NCI-H526 (cell line): ENCODE measurements at places on chromosomes 13 and 19.

DNA sequence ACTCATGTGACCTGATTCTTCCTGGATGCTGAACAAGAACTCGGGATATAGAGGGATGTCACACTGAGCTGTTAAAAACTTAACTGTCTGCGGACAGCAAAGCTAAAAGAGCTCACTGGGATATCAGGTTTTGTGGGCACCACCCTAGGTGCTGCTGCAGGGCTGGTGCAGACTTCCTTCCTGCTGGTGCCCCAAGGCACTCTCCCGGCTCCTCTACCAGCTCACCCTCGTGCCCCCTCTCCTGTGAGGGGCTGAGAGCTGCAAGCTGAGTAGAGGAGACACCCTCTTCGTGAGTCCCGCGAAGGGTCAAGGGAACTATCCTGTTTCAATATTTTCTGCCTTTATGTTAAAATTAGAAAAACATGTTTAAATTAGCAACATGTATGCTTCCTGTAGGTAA, 1475.7 kb downstream of the EFNB2 start:
- DNase-seq = no peak

DNA sequence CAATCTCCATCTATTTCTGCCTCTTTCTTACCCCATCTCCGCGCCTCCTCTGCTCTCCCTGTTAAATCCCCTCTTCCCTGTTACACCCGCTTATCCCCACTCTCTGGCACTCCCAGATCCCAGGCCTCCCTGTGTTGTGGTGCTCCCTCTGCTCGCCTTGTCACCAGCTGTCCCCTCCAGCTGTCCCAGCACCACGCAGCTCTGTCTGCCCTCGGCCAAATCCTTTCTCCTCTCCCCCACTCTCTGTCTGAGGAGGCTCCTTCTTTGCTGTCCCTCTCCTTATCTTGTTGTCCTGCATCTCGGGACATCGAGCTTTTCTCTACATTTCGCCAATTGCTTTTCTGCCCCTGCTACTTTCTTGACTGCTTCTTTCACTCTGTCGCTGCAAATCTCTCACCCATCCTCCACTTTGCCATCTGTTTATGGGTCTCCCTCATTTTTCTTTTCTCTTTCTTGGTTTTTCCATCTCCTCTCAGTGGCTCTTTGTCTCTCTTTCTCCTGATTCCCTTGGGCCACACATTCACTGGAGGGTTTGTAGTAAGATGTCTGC, 941 bp downstream of the ZNF160 start:
- peak; percentile 30 for DNase-seq

GRCh38 chr13:24146961-24147569, 13.5 kb upstream of the SPATA13 start:
- no peak for DNase-seq

- peak; percentile 37 for DNase-seq
These were observed 703 bp upstream of the CILP2 start for GRCh38 chr19:19537075-19538048.

GRCh38 chr19:28469544-28469943, 743.4 kb downstream of the UQCRFS1 start:
- DNase-seq = no peak

DNA sequence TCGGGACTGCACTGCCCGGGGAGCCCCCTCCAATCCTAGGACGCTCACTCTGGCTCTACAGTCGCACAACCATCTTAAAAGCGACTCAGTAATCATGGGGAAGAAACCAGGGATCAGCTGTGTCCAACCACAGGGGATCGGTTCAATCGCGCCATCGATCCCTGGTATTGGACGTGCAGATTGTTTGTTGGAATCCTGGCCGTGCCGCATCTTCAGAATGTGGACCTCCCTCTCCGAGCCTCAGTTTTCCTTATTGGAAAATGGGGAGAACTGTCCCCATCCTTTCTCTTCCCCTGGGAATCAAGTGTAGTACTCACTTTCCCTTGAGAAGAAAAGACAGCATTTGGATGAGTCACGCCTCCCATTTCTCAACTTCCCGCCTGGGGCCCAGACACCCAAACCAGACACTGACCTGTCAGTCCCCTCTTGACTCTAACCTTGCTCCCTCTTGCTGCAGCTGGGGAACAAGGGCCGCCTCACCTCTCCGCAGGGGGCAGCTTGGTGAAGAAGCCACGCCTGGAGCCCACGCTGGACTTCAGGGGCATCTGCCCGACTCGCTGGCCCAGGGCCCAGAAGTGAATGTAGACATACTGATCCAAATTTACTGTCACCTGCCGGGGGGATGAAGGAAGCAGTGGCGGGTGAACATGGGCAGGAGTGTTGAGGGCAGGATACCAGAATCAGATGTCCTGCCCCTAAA, 17.6 kb downstream of the EMP3 start:
- DNase-seq = no peak

GRCh38 chr13:34210341-34210740, 392.4 kb downstream of the RFC3 start:
- DNase-seq = no peak

- no peak for DNase-seq
These were observed 930.0 kb upstream of the SLITRK6 start for GRCh38 chr13:86729206-86729605.

DNA sequence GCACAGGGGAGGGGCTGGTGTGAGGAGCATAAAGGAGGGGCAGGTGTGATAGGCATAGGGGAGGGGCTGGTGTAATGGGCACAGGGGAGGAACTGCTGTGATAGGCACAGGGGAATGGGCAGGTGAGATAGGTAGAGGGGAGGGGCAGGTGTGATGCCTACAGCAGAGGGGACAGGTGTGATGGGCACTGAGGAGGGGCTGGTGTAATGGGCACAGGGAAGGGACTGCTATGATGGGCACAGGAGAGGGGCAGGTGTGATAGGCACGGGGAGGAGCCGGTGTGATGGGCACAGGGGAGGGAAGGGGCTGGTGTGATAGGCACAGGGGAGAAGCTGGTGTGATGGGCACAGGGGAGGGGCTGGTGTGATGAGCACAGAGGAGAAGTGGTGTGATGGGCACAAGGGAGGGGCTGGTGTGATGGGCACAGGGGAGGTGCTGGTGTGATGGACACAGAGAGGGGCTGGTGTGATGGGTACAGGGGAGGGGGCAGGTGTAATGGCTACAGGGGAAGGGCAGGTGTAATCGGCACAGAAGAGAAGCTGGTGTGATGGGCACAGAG, 39.5 kb upstream of the POP4 start:
- no peak for DNase-seq

DNA sequence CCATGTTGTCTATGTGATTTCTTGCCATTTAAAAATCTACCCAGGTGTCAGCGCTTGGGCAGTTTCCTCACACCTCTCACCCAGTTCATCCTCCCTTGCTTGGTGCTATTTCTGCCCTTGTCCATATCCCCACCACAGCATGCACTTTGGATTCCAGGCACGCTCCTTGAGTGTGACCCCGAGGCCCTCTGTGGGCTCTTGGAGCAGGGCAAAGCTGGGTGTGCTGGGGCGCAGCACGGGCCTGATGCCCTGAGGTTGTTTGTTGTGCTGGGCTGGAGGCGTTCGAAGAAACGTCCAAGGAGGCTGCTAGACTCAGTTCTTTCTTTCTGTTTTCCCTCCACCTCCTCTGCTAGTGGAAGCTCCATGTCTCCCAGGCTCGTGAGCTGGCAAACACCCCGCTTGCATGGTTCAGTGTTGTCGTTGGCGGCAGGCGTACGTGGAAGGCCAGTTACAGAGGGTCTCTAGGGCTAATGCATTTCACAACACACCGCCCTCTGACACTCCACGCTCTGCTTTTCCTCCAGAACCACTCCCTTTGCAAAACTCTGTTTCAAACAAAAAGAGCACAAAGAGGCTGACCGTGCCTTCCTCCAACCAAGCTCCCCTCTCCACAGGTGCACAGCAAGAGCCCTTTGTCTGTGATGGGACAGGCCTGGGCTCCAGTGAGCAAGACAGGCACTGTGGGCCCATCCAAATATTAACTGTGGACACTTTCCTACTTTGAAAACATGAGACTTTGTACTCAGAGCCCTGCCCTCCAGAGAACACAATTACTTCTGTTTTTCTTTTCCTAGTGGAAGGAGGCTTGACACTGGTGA, 117.7 kb upstream of the GJB6 start:
- DNase-seq = no peak

GRCh38 chr13:96011291-96011872, 41.8 kb downstream of the UGGT2 start:
- DNase-seq = no peak

DNA sequence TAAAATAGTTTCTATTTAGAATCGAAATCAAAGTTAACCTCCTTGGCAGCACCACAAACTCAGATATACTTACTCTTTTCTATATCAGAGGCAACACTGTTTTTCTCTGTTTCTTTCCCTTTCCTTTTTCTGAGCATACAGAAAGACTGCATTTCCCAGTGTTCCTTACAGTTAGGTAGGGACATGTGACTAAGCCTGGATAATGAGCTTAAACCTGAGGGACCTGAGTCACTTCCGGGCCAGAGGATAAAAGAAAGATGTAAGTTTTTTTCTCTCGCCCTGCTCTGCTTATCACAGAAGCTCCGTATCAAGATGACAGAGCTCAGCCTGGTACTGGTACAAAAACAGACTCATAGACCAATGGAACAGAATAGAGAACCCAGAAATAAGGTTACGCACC, 531.9 kb downstream of the KLF12 start:
- DNase-seq = no peak

DNA sequence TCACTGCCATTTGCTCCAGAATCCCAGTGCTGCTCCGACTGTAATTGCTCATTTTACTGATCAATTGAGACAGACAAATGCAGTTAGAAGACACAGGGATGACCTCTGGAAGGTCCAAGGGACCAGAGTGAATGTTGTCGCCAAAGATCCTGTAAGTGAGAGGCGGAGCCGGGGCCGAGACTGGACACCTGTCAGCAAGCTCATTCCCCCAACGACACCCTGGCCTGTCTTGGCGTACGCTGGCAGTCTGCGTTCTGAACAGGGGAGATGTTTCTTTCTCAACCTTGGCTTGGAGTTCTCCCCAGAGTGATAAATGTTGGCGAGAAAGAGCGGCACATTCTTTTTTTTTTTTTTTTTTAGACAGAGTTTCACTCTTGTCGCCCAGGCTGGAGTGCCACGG, 24.2 kb downstream of the GADD45B start:
- DNase-seq = no peak

DNA sequence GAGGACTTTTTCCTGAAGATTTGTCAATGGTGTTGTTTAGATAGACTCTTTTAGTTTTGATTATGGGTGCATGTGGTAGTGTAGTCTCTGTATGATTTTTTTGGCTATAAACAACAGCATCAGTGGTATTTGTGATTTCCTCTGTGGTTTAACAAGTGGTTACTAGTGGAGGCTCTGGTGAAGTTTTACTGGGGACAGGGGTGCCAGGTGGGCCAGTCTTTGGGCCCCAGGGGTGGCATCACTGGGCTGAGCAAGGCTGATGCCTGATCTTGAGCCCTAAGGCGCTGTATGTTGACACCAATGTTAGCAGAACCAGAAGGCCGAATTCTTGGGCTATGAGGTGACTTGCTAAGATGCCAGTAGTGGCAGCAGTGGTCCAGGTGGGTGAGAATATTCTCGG, 811.4 kb downstream of the DACH1 start:
- DNase-seq = no peak

DNA sequence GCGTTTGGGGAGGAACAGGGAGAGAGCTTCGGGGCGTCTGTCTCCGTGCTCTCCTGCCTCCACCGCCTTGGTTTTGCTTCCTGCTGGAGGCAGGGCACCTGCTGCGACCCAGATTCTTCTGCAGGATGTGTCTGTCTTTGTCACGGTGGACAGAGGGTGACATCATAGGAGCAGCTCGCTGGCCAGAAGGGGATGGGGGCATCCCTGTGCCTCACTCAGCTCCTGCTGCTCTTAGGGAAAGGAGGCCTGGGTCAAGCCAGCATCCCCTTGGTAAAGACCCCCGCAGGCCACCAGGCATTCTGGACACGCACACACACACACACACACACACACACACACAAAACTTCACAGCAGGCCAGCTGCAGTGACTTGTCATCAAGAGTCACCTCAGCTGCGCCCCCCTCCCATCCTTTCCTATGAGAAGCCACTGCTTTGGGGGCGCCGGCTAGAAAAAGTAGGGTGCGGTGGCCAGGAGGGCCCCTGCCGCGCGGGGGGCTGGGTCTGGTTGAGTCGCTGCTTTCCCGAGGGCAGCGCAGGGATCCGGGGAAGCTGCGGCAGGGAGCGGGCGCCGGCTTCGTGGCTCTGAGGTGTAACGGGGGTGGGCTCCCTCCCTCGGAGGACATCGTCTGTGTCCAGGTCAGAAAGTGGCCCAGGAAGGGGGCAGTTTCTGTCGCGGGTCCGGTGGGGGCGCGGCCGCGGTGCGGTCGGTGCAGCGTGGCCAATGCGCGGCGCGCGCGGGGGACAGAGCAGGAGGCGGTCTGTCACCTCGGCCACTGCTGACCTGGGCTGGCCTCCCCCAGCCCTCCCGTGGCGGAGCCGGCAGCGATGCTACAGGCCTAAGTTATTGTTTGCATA, 15.8 kb upstream of the NPAS1 start:
- no peak for DNase-seq

DNA sequence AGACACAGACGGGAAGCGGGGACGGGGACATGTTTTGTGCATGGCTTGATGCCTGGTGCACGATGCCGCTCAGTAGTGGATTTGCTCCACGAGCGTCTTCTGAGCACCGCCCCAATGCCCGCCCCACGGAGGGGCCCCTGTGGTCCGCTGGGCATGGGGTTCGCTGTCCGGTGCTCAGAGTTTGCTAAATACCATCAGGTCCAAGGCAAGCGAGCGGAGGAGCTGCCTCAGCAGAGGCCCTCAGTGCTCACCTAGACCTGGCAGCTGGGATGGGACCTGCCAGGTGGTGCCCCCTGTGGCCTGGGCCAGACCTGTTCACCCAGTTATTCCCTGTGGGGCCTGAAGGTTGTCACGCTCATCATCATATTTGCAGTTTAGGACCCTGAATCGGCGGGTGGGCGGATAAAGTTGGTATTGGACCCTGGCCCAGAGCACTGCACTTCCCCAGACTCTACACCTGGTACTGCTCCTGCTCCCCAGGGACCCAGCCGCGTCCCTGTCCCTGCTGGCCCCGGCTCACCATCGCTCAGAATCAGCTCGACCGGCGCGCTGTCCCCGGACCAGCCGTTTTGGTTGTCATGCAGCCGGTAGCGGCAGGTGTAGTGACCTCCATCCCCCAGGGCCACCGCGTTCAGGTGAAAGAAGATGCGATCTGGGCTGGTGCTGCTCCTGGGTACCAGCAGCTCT, 2.3 kb downstream of the A1BG start:
- no peak for DNase-seq

GRCh38 chr19:45955905-45956608, 17.6 kb downstream of the NOVA2 start:
- no peak for DNase-seq

DNA sequence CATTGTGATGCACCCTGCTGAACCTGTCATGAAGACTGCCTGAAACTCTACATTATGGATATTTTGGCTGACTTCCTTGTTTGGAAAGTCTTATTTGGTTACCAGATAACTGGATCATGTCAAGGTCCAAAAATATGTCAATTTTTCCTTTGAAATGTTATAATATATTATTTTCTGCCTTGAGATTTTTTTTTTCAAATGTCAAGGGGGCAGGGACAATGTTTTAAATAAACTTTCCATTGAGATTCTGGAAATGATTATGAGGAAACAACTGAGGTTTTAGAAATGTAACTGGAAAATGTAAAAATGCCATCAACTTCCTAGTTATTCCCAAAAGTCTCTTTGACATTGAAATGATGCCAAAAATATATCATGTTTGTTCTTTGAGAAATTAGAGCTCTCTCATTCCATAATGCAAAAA, 117.0 kb downstream of the RFC3 start:
- DNase-seq = no peak

GRCh38 chr13:76461484-76461883, 424.7 kb downstream of the KCTD12 start:
- no peak for DNase-seq
